ENCODE measurements at places on chromosomes 7 and 10.

- DNase-seq = no peak
Observed at GRCh38 chr10:78035025-78035424, 1.4 kb downstream of the RPS24 start.

GRCh38 chr7:8921807-8922206 lies 488.4 kb downstream of the NXPH1 start:
- DNase-seq = no peak

GRCh38 chr10:110425684-110426293 lies 71.9 kb upstream of the DUSP5 start:
- DNase-seq = no peak

DNA sequence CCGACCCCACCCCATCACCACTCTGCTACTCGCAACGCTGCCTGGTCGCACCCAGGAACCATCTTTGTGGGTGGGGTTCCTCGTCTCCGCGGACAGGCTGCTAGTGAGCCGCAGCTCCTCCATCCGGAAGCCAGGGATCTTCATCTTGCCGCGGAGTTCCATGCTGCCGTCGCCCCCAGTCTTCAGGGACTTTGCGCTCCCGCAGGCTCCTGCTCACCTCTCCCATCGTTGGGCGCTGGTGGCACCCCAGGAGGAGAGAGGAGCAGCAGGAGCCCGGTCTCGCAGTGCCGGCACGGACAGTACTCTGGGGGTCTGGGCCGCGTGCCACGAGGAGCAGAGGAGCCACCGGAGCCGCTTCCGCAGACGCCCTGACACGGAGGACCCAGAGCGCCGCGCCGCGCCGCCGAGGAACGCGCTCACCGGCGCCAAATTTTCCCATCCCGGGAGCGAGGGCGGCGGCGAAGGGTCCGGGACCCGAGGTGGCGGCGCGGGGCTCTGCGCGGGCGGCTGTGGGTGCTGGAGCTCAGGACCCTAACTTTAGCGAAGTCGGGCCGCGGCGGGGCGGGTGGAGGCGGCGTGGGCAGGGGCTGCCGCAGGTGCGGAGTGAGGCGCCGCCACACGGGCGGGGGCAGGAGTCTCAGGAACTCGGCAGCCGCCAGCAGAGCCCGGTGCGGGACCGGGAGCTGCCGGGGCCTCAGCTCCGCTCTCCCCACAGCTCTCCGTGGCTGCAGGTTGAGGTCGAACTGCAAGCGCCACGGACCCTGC lies 750.1 kb upstream of the SORCS1 start:
- DNase-seq = no peak

- DNase-seq = no peak
Observed at GRCh38 chr7:117480978-117481377, 1.2 kb downstream of the CFTR start.

GRCh38 chr7:69827558-69827957 lies 229.3 kb downstream of the AUTS2 start:
- no peak for DNase-seq

- DNase-seq = no peak
Observed at GRCh38 chr7:128904381-128905197, 5.9 kb downstream of the KCP start.
